ENCODE measurements at places on chromosomes 12 and 14. TPM values are rescaled to one million over a fixed set of nuclear protein-coding genes. Genes with fewer than 3 reads are reported as not detected.

- DNase-seq = no peak
Measured at GRCh38 chr12:93749515-93749914, 72.3 kb downstream of the CRADD start.

DNA sequence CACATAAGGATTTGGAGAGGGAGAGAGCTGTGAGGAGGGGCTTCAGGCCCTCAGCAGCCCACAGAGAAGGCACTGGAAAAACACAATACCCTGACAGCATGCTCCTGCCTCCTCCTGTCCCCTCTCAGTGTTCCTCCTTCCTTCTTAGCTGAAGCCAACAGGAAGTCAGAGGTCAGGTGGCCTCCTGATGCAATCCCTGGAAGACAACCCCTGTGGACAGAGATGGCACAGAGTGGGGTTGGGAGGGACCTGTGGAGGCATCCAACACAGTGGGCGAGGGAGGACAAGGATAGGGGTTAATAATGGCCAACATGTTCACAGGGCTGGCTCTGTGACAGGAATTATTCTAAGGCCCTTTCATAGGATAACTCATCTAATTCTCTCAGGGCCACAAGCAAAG, 15.4 kb upstream of the IFI27L2 start:
- no peak for DNase-seq

The SERPINA1 gene
- 0.34 TPM for polyA plus RNA-seq

GRCh38 chr12:112584266-112584722, 165.5 kb downstream of the PTPN11 start:
- peak; percentile 89 for DNase-seq

- DNase-seq = no peak
Measured at GRCh38 chr12:108374596-108375320, 35.6 kb upstream of the CMKLR1 start.

The BMAL2 gene
- polyA plus RNA-seq = 13.5 TPM

- no peak for DNase-seq
Measured at GRCh38 chr12:84411031-84411430, 501.6 kb downstream of the SLC6A15 start.

DNA sequence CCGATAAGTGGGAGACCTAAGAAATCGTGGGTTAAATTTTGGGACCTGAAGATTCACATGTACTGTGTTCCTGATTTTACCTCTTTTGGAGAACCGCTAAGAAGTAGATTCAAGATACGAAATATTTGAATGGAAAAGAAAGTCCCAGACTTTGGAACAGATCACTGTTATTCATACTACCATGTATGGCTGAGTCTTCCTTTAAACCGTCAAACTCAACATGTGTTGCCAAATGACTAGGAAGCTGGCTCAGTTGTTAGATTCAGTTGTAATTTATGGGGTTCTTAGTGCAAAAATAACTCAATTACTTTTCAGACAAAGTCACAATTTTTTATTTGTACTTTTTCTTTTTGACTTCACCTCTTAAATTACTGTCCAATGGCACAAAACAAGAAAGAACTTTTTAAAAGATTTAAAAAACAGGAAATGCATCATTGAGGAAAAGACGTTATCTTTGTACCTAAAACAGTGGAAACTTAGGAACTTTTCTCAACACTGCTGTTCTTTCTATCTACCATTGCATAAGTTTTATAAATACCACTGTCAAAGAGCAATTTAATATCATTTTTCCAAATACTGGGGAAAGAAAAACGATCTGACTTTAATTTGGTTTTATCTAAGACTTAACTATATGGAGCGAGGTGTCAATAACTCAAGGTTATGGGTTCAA, 15.7 kb downstream of the RERG start:
- no peak for DNase-seq

DNA sequence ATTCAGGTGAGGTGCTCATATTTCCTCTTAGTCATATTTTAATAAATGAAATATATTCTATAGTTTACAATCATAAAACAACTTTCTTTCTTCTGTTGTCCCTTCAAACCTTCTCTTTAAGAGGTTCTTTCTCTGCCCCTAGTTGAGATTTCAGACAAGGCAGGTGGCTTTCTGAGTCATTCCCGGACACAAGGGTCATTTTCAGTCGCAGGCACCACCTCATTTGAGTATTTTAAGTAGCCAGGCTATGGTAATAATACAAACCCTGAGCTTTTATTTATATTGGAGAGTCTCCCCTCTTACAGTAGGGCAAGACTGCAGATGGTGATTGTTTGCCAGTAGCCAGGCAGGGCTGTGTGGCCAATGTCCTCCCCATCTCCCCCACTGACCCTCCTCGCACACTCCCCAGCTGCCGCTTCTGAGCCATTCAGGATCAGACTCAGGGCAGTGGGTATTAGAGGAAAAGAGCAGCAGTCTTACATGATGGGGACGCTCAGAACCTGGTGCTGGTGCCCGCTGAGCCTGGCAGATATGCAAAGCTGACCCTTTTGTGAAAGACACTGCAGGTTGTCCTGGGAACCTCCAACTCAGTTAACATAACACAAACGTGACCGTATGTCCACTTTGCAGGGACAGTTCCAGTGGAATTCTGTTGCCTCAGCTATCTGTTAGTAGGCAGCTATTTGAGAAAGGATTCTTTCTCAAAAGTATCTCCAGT, 101.1 kb upstream of the BCL2L14 start:
- DNase-seq = no peak

GRCh38 chr12:119775246-119775895, 101.7 kb downstream of the CIT start:
- no peak for DNase-seq

GRCh38 chr14:71541973-71542690, 390.1 kb upstream of the RGS6 start:
- DNase-seq = no peak

DNA sequence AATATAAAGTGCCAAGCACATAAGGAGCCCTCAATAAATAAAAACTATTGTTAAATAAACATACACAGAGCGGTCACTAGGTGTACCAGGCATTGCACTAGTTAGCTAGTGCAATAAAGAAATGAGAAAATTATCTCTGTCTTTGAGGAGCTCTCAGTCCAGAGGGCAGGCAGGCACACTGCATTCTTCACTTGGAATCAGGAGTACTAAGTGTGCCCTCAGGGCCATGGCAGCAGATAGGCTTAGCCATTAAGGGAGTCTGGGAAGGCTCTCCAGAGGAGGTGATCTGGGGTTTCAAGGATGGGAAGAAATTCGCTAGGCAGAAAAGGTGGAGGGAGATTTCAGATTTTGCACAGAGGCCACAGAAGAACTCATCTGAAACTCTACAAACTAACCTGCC, 9.1 kb downstream of the ABCD4 start:
- no peak for DNase-seq

DNA sequence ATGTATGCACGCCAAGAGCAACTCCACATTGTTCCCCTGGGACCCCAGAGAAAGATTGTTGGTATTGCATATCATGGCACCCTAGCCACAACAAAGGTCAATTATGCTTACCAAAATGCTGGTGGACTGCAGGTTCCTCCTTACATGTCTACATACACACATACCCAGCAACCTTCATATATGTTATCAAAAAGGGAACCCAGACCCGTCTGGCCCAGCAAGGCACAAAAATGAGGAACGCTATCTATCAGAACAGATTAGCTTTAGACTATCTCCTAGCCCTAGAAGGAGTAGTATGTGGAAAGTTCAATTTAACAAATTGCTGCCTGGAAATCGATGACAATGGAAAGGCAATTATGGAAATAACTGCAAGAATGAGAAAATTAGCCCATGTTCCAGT, 61.5 kb downstream of the DHRS2 start:
- DNase-seq = no peak

GRCh38 chr12:14770496-14771461, 32.5 kb downstream of the WBP11 start:
- DNase-seq = peak; percentile 98

DNA sequence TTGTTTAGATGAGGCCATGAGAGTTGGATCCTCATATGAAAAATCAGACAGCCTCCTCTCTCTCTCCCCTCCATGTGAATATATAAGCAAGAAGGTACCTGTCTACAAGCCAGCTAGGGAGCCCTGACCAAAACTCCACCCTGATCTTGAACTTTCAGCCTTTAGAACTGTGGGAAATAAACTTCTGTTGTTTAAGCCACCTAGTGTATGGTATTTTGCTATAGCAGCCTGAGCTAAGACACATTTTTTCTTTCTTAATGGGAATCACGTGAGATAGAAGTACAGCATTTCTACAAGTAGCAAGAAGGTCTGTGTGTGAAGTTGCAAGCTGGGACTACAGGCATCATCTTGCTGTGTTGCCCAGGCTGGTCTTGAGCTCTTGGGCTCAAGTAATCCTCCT, 16.3 kb upstream of the ABHD12B start:
- no peak for DNase-seq

- no peak for DNase-seq
Measured at GRCh38 chr12:112381406-112381882, 787 bp downstream of the HECTD4 start.

DNA sequence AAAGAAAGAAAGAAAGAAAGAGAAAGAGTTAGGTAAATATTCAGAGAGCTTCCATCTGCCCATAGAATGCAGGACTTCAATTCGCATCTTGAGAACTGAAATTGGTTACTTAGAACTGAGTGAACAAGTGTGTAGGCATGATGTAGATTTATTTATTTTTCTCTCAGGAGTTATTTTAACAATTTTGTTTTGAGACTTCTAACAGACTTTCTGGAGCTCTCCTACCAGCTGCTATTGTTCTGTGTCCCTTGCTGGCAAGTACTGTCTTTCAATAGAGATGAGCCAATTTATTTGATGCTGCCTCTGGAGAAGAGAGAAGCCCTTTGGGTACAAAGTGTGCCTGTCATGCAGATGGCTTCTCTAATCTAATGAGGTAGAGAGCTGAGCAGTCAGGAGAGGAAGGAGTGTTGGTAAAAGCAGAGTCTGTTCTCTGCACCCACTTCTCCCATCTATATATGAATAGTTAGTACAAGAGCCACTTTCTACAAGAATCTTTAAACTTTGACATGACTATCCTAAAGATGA, 67.0 kb downstream of the SYT1 start:
- no peak for DNase-seq

The OR4K5 gene
- polyA plus RNA-seq = not detected

All from A549 (cell line).